ENCODE measurements at places on chromosomes 3 and 15. TPM values are rescaled to one million over a fixed set of nuclear protein-coding genes. Genes with fewer than 3 reads are reported as not detected.
A peak's percentile ranks its signal among the peaks of the same experiment; 100 is the strongest.

PCSK6 gene
- total RNA-seq = 0.72 TPM

CCDC13 gene
- total RNA-seq = 0.72 TPM

SCG3 gene
- not detected for total RNA-seq

C2CD4A gene
- under 0.01 TPM for total RNA-seq

WDR73 gene
- total RNA-seq = 35.1 TPM

MUC20 gene
- total RNA-seq = 0.36 TPM

CKMT1B gene
- total RNA-seq = not detected

PLSCR5 gene
- not detected for total RNA-seq

GRCh38 chr3:44712455-44713075 is at the start of gene ZNF502:
Gene ZNF502 (plus strand): TSS chr3:44712660. CDS start chr3:44720262, 7,602 bp downstream.
- DNase-seq = peak; percentile 96

GRCh38 chr15:99238849-99239248 is 10.5 kb downstream of the TTC23 start:
- DNase-seq = peak; percentile 52

- no peak for DNase-seq
These were observed 302.1 kb upstream of the STT3B start for GRCh38 chr3:31230425-31231223.

- DNase-seq = no peak
These were observed 36.9 kb downstream of the HACD2 start for GRCh38 chr3:123547881-123548519.

DNA sequence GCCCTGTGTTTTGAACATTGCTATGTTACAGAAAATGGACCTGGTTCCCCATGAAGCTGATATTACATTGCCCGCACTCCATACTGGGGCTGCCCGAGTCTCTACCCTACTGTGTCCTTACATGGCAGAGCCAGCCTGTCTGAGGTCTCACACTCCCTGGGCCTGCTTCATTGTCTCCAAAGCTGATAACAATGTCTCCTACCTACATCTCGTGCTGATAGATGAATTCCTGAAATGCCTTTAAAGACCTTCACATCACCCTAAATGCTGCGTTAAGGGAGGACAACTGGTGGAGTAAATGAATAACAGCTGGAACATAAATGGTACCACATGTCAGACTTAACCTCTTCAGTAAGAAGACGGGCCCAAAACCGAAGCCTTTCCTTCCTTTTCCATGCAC is 62.9 kb upstream of the PTX3 start:
- no peak for DNase-seq

- DNase-seq = no peak
These were observed 180.1 kb upstream of the KBTBD8 start for GRCh38 chr3:66817951-66818557.

- peak; percentile 86 for DNase-seq
These were observed 81.5 kb upstream of the KCNAB1 start for GRCh38 chr3:156038869-156039268.

- DNase-seq = no peak
These were observed 95.9 kb upstream of the TNIK start for GRCh38 chr3:171556148-171556547.

GRCh38 chr15:33125894-33126537 is 68.5 kb downstream of the FMN1 start:
- DNase-seq = peak; percentile 4

- DNase-seq = no peak
These were observed 14.9 kb upstream of the AEN start for GRCh38 chr15:88606070-88606794.

DNA sequence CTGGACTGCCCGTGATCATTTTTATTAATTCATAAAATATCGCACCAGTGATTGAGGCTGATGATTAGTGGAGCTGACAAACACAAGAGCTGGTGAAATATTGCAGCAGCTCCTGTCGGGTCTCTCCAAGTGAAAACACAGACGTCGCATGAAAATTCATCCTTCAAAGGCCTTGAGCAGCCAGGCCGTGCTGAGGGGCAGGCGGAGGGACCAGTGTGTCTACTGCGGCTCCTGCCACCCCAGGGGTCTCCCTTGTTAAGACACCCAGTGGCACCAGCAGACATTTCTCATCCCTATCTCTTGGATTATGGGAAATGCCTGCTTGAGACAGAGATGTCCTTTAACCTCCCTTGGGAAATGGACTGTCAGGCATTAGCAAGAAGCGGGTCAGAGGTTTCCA is 289.4 kb upstream of the TLE3 start:
- DNase-seq = no peak

DNA sequence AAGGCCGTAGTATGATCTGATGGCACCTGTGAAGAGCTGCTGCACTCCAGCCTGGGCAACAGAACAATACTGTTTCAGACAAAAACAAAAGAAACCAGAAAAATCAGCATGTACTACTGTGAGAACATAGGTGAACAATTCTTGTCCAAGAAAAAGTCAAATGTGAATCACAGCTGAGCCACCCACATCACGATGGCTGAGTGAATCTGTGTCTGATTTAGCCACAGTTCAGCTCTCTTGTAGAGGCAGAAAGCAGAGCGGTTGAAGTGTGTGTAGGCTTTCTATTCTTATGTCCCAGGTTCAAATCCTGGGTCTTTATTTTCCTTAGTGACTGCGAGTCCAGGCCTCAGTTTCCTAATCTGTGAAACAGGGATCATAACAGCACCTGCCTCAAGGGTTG is 4.4 kb upstream of the FURIN start:
- DNase-seq = no peak

GRCh38 chr3:124927574-124928045 is 6.9 kb downstream of the MUC13 start:
- no peak for DNase-seq

DNA sequence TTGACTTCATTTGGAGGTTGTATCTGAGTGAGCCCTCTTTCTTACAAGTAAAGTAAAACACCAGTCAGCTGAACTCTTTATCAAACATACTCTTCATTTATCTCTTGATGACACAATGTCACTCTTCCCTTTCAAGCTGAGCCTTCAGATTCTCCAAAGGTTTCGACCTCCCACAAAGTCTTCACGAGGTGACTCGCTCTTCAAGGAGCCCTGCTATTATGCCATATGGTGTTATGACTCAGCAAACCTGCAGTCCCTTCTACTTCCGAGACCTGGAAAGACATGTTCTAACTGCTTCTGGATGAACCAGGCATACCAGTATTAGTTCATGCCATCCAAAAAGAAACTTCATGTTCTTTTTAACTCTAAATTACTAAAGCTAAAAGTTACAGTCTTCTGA is 23.1 kb downstream of the AADAC start:
- peak; percentile 57 for DNase-seq

DNA sequence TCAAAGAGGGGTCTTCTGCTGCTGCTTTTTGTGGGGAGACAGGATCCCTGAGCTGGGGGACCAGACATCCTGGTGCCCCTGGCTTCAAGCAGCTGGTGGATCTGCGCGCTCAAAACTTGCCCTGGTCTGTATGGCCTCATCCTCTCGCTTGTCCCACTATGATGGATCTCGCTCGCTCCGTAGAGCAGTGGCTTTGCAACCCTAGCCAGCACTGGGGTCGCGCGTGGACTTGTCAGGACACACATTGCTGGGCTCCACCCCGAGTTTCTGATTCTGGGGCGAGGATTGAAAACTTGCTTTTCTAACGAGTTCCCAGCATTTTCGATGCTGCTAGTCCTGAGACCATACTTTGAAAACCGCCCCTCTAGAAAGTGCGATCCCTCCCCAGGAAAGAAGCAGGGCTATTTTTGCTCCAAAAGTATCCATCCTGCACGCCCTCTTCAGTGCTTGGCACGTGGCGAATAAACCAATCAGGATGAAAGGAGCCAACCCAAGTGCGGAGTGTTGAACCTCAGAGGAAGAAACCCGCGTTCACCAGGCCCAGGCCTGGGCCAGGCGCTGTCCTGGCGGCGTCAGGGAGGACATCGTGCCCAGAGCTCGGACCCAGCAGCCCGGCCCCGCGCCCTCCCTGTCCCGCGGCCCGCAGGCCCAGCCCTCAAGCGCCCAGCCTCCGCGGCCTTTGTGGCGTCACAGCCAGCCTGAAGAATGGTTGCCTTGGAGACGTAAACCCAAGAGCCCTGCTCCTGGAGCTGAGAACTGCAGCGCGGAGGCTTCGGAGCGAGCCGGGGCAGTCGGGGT is at the start of gene CFAP100:
Gene CFAP100, plus strand, starts transcription at position 731 of the 798 bp plus-strand sequence. CDS start 1,092 bp downstream, outside the sequence.
- peak; percentile 86 for DNase-seq

DNA sequence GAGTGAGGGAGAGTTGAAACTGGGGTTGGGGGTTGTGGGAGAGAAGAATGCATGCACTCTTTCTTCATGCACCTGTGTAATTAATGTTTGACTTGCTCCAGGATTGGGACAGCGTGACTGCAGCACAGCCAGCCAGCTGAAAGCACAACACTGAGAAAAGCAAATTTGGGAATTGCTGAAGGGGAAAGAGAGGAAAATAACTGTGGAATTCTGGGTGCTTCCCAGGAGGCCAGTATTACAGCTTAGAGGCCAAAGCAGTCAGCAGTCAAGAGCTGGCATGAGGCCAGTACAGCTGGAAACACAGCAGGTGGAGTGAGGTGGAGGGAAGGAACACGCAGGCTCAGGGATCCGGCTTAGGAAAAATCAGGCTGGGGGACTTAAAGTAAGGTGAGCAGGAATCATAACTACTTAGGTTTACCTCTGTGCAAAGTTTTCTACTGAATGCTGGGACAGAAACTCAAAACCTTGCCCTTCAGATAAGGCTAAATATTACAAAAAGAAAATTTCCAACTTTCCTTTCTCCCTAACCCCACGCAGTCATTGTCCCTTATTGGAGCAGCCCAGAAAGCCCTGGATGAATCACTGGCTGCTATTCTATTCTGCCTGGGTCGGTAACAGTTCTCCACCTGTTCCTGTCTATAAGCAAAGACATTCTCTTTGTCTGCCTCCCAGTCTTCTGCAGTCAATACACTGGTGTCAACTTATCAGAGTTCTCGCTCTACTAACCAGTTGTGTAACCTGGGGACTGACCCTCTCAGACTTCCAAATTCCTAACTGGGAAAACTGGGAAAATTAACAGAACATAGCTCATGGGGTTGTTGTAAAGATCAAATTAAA is 167.2 kb downstream of the MAGI1 start:
- no peak for DNase-seq

DNA sequence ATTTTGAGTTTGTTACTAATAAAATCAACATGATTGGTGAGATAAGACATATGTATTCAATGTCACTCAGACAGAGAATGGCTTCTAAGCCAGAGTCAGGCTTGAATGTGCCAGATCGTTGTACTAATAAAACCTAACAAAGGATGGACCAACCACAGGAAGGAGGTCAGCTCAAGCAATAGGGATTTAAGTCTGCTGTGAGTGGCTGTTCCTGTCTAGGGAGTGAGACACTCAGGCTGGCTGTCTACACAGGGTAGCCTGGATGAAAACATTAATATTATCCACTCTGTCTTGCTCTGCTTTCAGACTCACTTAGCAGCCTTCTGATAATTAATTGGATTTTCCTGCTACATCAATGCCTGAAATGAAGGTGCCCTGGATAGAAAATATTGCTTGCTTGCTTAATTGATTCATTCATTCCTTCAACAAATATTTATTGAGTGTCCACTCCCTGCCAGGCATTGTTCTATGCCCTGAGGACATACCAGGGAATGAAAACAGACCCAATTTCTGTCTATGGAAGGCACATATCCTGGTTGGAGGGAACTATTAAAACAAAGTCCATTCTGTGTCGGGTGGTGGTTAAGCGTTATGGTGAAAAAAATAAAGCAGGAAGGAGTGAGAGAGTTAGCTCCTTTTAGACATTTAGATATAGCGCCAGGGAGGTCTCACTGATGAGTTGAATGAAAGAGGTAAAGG is 239.4 kb downstream of the CHST2 start:
- DNase-seq = no peak

GRCh38 chr15:63339006-63339766 is 42.5 kb downstream of the CA12 start:
- DNase-seq = no peak

DNA sequence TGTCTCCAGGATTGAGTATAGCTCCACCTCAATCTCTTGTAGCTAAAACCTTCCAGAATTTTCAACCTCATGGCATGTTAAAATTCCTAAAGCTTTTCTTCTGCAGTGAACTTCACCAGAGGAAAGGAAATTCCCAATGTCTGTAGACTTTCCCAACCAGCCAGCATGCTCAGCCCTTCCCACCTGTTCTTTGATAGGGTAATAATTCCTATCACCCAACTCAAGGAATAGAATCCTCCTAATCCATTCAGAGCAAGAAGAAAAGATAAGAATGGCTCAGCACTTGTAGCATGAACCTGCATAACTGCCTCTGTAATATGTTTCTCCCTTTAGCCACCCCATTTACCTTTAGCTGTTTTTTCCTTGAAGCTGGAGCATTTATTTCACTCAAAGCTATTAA is 301.8 kb upstream of the GADL1 start:
- no peak for DNase-seq

DNA sequence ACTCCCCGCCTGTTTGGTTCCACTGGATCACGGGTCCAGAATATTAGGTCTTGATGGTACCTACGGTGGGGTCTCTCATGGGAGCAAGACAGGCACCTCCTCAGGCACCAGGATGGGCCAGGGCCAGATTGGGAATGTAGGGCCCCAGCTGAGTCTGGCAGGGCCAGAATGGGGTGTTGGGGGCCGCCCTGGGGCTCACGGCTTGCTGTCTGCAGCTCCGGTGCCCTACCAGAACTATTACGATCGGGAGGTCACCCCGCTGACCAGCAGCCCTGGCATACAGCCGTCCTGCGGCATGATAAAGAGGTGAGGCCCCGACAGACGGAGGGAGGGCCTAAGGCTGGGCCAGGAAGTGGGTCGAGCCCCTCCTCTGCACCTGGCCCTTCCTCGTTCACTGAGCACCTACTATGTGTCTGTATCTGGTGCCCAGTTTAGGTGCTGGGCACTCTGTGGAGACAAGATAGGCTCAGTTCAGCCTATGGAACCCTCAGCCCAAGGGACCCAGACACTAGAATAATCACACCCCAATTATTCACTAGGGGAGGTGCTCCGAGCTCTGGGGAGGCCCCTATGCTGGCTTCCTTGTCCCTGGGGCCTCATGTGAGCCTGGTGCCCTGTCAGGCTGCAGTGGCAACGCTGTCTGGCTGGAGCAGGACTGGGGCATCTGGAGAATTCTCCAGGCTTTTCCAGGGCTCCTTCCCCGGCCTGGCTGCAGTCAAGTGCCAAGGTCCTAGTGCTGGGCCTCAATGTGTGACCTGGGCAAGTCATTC is 37.9 kb downstream of the PSTPIP1 start:
- DNase-seq = peak; percentile 77

DNA sequence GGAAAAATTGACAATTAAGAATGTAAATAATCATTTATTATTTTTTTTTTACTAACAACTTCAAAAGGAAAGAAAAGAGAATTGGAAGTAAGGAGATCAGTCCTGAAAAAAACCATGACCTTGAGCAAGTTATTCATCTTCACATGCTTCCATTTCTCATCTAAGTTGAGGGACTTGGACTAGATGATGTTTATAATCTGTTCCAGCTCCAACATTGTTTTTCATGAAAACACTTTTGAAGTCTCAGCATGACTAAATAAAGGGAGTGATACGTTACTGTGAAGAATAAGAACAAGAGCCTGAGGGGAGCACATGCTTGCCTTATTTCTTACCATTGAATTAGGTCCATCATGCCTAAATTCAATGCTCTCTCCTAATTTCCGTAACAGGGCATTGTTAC is 95.7 kb downstream of the STRIT1 start:
- no peak for DNase-seq

DNA sequence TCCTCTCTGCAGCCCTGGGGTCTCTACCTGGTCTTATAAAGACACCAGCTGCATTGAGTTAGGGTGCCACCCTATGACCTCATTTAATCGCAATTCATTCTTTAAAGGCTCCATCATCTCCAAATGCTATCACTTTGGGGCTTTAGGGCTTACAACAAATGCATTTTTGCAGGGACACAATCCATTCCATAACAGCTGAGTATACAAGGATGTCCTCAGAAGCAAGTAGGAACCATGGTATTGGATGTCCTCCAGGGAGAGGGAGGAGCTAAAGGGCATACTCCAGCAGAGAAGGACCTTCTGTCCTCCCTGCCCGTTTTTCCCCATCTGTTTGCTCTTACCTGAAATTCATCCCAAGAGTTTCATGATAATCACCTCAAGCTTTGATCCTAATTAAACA is 30.3 kb downstream of the UMPS start:
- peak; percentile 93 for DNase-seq
